SJCRH30 (cell line): ENCODE measurements at places on chromosomes 12 and 14. TPM values are rescaled to one million over a fixed set of nuclear protein-coding genes. Genes with fewer than 3 reads are reported as not detected.

GRCh38 chr14:61492474-61492873, 171.1 kb downstream of the PRKCH start:
- no peak for DNase-seq
- H3K4me3 ChIP-seq, result no peak overlapping the region
- 0 out of 2 replicates have a peak, but pooled peaks cover 3% of the 10 kb centered on the region for H3K4me1 ChIP-seq

DNA sequence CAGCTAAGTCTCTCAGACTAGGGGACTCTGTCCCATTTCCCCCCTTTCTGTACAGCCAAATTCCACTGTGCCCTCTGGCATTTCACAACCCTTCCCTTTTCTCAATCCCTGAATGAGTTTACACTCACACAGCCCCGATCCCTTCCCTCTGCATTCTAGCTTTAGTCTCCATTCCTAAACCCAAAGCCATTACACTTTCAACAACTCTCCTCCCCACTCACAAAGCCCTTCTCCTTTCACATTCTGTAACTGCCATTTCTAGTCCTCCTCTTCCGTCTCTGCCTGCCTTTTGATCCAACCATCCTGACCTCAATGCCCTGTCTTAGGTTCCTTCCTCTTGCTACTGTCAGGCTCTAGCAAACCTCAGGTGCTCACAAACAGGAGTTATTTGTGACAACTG, 3.6 kb downstream of the ZFHX2 start:
- H3K27me3 ChIP-seq, result peaks cover 12% of the 10 kb centered on the region
- DNase-seq, result no peak

GRCh38 chr14:77170045-77170444, 11.6 kb upstream of the TMEM63C start:
- no peak overlapping the region for H3K4me3 ChIP-seq
- no peaks in the 10 kb centered on the region for H3K36me3 ChIP-seq
- H3K27ac ChIP-seq, result no peak overlapping the region
- H3K27me3 ChIP-seq, result no peaks in the 10 kb centered on the region
- no peaks in the 10 kb centered on the region for H3K4me1 ChIP-seq

GRCh38 chr14:66069036-66069435, 417.1 kb upstream of the CCDC196 start:
- no peaks in the 10 kb centered on the region for H3K4me1 ChIP-seq
- H3K4me3 ChIP-seq, result no peak overlapping the region
- H3K27me3 ChIP-seq, result no peaks in the 10 kb centered on the region
- DNase-seq, result no peak
- no peak overlapping the region for H3K27ac ChIP-seq
- H3K36me3 ChIP-seq, result no peaks in the 10 kb centered on the region

DNA sequence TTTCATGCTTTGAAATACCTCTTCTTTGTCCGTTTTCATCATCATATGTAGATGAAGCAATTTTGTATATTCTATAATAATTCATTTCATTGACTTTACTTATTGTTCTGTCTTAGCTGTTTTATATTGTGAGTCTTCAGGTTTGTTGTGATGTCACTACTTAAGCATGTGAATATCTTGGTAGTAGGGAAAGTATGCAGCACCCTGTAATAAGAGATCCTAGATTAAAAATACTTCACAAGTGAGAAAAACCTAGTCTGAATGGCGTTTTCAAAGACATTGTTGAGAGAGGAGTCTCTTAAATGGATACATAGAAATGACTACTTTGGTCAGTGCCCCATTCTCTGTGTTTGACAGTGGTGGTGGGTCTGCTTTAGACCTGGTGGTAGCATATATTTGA, 61.4 kb downstream of the SLC16A7 start:
- no peak for DNase-seq
- H3K27ac ChIP-seq, result no peak overlapping the region
- H3K4me3 ChIP-seq, result no peak overlapping the region
- no peaks in the 10 kb centered on the region for H3K4me1 ChIP-seq

SDS gene
- total RNA-seq, result not detected in 2 replicates

DNA sequence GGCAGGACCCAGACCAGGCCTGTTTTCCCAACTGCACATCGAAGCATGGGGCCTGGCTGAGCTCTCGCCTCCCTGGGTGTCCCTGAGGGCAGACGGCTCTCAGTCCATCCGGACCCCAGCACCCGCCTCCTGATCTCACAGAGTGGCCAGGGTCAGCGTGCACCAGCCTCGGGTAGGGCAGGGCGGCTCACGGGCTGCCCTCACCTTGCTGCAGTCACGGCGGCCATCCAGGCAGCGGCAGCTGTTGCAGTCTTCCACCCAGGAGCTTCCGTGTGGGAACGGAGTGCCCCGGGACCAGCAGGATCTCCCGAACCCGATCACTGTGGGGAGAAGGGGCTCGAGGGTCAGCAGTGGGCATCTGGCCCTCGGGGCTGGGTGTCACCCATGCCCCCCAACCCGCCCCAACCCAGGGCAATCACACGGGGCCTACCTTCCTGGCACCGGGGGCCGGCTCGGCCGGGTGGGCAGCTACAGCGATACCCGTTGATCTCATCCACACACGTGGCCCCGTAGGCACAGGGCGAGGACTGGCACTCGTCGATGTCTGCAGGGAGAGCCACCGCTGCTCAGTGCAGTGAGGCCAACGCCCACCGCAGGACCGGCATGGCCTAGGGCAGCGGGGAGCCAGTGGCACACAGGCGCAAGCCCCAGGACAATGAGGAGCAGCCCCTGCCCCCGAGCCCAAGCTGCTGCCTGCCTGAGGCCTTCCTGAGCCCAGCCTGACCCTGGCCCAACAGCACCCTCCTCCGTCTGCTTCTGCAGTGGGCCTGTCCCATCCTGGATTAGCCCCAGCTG, 22.2 kb downstream of the JAG2 start:
- no peak for DNase-seq
- H3K4me1 ChIP-seq, result no peaks in the 10 kb centered on the region
- no peak overlapping the region for H3K27ac ChIP-seq

- DNase-seq, result no peak
- no peaks in the 10 kb centered on the region for H3K27me3 ChIP-seq
- H3K4me3 ChIP-seq, result peak overlapping the region; percentile 91
- H3K27ac ChIP-seq, result no peak overlapping the region
Observed at GRCh38 chr12:6605421-6606330, 1.5 kb downstream of the CHD4 start.
